Activated CD4-positive, alpha-beta T cell treated with anti-CD3 and anti-CD28 coated beads for 24 hours (primary cell): ENCODE measurements at places on chromosomes 6 and 20.

- no peak for DNase-seq
Observed at GRCh38 chr6:24864343-24864742, 65.6 kb upstream of the ARMH2 start.

- DNase-seq, result no peak
Observed at GRCh38 chr20:15520930-15521524, 1052.2 kb downstream of the KIF16B start.

DNA sequence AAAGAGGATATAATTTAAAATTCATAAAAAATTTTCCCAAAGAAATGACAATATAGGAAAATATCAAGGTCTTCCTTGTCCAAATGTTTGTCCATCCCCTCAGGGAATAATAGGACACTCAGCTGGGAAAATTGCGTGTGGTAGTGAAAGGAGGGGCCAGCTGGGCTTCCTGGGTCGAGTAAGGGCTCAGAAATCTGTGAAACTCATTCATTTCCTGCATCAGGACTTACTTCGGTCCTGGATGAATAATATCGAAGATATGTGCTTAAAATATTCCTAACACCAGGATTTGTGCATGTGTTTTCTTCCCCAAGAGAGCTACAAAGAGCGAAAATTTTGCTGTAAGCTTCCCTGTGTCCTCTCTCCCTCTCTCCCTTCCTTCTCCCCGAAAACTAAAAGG is 118.2 kb upstream of the GJE1 start:
- DNase-seq, result no peak

DNA sequence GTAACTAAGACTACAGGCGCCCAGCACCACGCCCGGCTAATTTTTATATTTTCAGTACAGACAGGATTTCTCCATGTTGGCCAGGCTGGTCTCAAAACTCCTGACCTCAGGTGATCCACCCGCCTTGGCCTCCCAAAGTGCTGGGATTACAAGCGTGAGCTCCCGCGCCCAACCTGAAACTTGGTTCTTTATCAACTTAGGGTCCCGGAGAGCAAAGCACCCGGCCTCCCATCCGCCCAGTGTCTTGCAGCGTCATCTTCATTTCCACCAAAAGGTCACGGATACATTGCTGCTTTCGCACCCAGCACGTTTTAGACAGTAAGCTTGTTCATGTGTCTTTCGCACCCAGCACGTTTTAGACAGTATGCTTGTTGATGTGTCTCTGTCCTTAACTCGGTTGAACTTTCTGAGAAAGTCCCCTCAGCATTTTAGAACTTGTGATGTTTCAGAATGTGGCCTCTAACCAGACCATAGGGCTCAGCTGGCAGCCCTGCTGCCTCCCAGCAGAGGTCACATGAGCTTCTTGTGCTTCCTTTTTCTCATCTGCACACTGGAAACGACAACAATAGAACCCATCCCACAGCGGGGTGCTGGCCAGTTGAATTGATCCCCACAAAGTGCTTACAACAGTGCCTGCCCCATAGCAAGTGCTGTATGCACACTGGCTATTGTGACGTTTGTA is 48.8 kb downstream of the PRR18 start:
- no peak for DNase-seq

- DNase-seq, result no peak
Observed at GRCh38 chr6:96138406-96138805, 122.6 kb downstream of the FUT9 start.

GRCh38 chr6:65182681-65183080 is 524.3 kb downstream of the EYS start:
- no peak for DNase-seq

DNA sequence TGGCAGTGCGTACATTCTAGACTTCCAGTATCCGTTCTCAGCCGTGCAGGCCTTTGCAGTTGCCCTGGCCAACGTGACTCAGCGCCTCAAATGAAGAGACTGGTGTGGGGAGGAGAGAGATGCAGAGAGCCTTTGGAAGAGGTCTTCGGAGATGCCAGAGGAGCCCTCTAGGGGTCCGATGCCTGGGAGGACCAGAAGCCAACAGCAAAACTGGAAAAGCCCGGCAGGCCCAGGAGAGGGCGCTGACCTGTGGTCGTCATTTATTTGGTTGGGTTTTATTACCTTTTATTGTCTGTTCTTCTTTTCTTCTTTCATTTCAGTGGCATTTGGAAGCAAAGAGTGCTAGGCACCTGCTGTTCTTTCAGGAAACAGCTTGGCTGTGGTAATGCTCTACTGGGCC is 53.3 kb upstream of the TMEM181 start:
- no peak for DNase-seq

DNA sequence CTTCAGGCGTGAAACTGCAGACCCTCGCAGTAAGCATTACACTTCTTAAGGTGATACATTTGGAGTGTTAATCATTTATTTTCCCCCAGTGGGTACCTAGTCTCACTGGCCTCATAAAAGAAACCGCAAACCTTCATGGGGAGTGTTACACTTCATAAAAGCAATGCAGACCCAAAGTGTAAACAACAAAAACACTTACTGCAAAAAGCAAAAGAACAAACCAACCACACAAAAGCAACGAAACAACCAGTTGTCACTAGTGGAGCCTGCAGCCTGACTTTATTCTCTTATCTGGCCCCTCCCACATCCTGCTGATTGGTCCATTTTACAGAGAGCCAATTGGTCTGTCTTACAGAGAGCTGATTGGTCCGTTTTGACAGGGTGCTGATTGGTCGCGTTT is 23.8 kb downstream of the LY86 start:
- DNase-seq, result no peak

DNA sequence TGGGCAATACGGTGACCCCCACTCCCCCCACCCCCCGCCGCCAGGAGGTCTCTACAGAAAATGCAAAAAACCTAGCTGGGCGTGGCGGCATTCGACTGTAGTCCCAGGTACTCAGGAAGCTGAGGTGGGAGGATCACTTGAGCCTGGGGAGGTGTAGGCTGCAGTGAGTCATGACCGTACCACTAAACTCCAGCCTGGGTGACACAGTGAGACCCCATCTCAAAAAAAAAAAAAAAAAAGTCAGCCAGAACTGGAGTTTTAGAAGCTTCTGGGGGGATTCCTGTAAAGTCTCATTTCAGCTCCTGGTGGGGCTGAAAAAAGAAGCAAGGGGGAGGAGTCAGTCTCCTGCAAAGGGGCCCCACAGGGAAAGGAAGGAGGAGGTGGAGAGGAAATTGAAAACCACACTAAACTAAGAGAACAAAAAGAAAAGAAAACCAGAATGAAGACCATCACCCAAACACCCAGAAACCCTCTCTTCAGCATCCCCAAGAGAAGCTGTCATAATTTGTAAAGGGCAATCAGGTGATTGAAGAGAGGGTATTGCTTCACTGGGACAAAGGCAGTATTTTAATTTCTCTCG is 50.4 kb downstream of the NOL4L start:
- no peak for DNase-seq

DNA sequence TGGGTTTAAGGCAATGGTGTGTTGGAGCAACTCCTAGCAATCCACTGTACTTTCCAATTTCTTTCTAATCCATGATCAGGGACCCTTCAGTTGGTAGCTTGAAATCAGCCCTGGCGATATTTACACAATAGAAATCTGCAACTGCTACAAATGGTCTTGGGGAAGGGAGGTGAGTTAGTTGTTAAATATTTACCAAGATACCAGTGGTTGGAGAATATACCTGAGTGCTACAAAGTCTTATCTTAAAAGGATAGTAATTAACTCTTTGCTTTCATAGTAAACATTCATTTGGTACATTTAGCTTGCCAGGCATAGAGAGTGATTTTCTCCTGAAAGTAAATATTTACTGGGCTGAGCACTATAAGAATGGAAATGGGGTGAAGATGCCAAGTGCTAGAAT is 568.2 kb downstream of the BCKDHB start:
- no peak for DNase-seq

DNA sequence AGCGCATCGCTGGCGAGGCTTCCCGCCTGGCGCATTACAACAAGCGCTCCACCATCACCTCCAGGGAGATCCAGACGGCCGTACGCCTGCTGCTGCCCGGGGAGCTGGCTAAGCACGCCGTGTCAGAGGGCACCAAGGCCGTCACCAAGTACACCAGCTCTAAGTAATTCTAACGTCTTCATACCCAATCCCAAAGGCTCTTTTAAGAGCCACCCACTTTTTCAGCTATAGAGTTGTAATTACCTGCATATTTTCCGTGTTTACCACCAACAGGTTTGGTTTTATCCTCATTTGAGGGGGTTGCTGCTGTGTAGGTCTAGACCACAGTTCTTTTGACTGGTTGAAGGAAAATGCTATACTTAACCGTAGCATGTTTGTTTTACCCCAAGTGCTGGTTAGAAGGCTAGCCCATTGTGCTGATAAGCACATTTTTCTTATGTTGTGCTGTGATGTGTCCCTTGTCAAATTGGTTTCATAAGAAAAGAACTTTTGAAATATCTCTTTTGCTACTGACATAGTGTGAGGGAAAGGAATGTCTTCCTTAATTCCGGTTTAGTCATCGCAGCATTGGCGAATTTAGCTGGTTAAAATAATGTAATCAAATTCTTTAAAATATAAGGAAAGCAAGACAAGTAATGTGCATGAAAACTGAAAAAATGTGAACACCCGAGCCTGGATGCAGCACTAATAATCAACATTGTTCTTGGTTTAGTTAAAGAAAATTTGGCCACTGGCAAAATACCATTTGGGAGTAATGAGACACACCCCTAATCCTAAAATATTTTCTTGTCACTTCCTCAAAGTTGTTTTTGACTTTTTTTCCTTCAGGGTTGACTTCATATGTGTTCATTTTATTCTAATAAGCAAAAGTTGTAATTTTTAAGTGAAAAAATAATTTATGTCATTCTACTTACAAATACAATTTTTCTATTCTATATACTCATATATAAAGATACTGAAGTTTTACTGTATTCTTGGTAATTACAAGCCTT is 112.8 kb downstream of the HFE start:
- DNase-seq, result no peak

- DNase-seq, result no peak
Observed at GRCh38 chr6:148959008-148959407, 212.2 kb downstream of the UST start.

DNA sequence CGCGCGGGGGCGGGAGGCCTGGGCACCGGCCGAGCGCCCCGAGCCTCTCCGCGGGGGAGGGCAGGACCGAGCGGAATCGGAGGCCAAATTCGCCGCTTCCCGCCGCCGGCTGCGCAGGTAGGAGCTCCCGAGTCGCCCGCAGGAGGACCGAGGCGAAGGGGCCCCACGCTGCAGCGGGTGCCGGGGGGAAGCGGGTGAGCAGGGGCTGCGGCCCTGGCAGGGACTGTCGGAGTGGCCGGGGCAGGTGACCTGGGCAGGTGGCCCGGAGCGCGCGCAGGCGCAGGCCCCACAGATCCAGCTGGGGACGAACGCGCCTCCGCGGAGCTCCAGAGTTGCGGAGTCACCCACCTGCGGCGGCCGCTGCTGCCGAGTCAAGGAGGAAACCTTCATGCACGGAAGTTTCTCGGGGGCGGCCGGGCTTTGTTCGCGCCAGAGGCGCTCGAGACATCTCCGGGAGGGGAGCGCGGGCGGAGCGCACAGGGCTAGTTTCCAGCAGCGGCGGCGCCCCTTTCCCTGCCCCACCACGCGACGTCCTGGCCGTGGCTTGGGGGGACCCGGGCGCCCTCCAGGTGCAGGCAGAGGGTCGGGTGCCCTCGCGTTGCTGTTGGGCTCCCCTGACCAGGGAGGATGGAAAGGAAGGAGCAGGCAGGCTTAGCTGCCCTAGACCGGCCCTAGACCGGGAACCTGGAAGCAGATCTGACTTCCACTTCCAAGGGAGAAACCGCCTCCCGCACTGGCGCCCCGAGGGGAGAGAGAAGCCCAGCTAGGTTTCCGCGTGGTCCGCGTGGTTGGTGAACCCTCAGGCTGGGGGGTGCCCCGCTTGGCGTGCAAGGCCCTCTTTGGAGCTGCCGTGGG is 590 bp downstream of the SLCO4A1 start:
- DNase-seq, result peak; percentile 40

- DNase-seq, result no peak
Observed at GRCh38 chr20:62066983-62067433, 1.3 kb upstream of the TAF4 start.

DNA sequence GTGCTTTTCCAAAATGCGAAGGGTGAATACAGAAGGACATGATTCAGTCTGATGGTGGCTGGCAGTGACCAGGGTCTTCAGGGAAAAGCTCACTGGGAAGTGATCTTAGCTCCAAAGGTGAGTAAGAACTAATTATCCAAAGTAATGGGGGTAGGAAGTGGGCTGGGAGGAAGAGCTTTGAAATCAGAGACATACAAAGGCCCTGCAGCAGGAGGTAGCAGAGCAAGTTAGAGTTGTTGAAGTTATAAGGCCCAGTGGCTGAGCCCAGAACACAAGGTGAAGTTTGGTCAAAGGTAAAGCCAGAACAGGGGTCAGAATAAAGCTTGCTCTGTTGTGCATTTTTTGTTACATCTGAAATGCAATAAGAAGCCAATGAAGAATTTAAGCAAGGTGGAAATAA is 81.2 kb downstream of the PLCB1 start:
- DNase-seq, result no peak

- DNase-seq, result no peak
Observed at GRCh38 chr6:79028641-79029314, 49.3 kb downstream of the PHIP start.

- no peak for DNase-seq
Observed at GRCh38 chr20:34709831-34710567, 5.9 kb downstream of the TP53INP2 start.

- DNase-seq, result no peak
Observed at GRCh38 chr6:65148839-65149238, 558.2 kb downstream of the EYS start.

GRCh38 chr6:97059473-97059872 is 134.9 kb downstream of the KLHL32 start:
- no peak for DNase-seq

DNA sequence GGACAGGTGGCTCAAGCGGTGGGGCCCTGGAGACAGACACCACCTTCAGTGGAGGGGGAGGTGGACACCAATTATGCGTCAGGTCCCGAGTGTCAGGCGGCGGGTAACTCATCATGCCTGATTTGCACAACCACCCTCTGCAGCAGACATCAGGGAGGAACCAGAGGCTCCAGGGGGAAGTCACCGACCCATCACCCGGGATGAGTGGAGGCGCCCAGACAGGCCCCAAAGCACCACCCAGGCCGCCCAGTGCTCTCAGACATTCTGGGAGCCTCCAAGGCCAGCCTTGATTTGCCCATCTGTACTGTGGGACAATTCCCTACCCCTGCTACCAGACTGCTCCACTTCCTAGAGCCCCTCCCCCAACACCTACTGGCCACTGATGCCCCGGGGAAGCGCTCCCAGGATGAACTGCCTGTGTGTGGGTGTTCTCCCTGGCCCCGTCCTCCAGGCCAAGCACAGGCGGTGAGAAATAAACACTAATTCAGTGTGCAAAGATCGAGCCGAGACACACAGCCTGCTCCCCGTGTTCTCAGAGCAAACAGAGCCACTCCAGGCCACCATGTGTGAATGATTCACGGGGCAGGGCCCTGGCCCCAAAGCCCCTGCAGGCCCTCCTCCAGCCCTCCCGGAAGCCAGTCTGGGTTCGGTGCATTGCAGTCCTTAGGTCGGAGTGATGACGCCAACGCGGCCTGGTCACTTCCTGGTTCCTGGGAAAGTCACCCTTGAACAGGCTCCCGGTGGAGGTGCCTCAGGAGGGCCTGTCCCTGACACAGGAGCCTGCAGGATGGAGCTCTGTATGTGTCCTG is 107.2 kb downstream of the ASXL1 start:
- DNase-seq, result no peak
